ENCODE measurements at places on chromosomes 1 and 21.

DNA sequence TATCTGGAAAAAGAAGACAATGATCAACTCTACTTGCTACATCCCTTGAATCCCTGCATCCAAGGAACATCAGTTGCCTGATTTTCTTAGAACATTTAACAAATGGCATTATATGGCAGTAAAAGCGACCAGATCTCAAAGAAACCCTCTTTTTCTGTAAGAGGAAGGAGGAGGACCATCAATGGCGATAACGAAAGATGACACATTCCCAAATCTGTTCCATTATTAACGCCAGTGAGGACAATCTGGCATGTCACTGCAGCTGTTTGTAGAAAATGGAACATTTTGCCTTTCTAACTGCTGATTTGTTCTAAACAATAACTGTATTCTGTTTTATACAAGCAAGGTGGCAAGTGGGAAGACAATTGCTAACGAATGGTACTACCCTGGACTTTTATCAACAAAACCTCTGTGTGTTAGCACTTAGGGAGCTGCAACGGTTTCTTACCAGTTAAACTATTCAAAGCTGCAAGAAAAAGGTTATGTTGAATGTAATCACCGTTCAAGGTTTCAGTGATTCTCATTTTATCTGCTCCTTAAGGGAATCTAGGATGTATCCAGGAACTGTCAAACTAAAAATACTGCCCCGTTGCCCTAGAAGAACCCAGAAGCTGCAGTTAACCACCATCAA lies 251.9 kb downstream of the SDCCAG8 start:
- DNase-seq, result no peak

DNA sequence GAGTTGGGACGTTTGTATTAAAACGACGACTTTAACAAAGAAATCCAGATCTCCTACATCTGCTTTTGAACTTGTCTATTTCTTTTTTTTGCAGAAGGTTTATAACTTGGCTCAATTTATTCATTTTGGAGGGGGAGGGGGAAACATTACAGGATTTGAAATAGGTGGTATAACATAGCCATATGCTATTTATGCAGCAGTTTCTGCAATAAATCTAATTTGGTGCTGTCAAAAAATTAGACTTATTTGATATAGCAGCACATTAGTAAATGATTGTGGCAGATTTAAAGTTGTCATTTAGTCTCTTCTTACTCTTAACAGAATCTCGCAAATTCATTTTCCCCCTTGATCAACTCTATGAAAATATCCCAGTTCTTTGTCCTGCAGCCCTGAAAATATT lies 138.2 kb downstream of the SDCCAG8 start:
- no peak for DNase-seq

GRCh38 chr1:6033986-6034749 lies 11.5 kb upstream of the KCNAB2 start:
- DNase-seq, result peak; percentile 47

- DNase-seq, result no peak
Observed at GRCh38 chr1:11841245-11842153, 6.1 kb downstream of the NPPA start.

DNA sequence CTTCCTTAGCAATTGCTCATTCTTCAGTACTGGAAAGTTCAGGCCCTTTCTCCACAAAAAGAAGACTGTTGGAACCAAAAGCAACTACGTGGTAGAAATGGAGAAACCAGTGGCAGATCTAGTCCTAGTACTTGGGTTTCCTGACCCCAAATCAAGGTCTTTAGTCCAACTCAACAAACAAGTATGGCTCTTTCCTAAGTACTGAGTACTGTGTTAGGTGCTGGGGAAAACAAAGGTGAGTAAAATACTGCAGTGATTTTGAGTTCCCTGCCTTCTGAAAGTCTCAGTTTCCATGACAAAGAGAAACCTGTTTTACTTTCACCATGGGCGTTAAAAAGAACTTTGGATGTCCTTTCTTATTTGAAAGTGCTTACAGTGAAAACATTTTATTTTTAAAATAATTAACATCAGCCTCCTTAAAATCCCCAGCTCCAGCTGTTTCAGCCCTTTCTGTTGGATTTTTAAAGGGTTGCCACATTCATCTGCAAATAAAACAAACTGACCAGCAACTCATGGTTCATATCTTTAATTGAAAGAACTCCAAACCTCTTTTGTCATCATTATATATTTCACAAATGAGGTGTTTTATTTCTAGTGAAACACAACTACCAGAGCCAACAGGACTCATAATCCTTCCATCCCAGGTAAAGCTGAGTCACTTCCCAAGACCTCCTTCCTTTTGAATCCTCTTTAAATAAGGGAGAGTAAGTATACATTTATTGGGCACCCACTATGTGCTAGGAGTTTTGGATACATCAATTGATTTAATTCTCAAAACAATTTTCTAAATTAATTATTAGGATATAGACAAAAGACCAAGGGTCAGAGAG lies 35.4 kb downstream of the PLPP3 start:
- no peak for DNase-seq

GRCh38 chr1:170630977-170631376 lies 33.0 kb upstream of the PRRX1 start:
- no peak for DNase-seq

DNA sequence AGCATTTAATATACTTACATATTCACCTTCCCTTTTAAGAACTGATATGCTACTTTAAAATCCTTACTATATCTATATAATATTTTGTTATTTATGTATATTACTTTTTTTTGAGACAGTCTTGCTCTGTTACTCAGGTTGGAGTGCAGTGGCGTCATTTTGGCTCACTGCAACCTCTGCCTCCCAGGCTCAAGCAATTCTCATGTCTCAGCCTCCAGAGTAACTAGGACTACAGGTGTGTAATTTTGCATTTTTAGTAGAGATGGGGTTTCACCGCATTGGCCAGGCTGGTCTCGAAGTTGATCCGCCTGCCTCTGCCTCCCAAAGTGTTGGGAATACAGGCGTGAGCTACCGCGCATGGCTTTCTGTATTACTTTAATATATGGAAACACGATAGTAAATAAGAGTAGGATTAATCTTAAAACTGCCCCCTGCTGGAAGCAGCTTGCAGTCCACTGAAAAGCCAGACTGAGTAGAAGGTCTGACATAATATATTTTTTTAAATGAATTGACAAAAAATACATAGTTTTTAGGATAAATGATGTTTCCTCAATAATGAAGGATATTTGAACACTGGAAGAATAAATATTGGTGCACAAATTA lies 24.4 kb downstream of the RCAN3 start:
- peak; percentile 50 for DNase-seq

- no peak for DNase-seq
Observed at GRCh38 chr1:1439546-1440261, 4.2 kb downstream of the VWA1 start.

GRCh38 chr1:44842486-44842861 lies 579 bp downstream of the PTCH2 start:
- no peak for DNase-seq

DNA sequence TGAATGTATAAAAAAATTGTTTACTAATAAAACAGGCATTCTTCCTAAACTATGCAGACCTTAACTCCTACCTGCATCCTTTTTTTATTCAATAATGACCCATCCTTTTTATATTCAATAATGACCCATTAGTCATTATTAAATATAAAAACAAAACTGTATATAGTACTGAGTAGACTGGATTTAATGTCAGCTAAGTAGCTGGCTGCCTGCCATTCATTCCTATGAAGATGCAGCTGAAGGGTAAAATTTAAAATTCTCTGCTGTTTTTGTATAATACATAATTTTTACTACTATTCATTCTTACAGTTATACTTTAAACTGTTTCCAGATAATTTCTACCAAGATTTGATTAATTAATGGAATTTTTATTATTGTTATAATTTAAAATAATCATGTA lies 79.3 kb downstream of the DENND1B start:
- no peak for DNase-seq

GRCh38 chr1:226112626-226113025 lies 50.1 kb downstream of the H3-3A start:
- DNase-seq, result no peak

- DNase-seq, result no peak
Observed at GRCh38 chr1:78607334-78607927, 12.8 kb upstream of the IFI44L start.

DNA sequence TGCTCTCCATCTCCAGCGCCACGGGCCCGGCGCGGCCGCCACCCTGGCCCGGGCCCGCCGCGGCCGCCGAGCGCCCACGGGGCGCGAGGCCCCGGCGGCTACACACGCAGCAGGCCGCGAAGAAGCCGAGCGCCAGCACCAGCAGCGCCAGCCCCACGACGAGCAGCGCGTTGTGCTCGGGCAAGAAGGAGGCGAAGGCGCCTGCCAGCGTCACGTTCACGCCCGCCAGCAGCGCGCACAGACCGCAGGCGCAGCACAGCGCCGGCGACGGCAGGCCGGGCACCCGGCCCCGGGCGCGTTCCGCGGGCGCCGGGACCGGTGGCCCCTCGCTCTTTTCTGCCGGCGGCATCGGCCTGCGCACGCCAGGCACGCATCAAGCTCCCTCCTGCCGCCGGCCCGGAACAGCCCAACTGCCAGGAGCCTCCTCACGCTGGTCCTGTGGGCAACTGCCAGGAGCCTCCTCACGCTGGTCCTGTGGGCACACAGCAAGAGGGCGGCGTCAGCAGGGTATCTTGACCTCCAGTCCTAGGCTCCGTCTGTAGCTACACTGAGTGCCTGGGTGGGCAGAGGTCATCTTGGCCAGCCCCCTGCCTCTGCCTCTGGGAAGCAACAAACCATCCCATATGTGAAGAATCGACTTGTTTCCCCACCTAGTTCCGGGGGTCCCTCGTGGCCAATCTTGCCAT lies 18.1 kb downstream of the KNCN start:
- peak; percentile 54 for DNase-seq

DNA sequence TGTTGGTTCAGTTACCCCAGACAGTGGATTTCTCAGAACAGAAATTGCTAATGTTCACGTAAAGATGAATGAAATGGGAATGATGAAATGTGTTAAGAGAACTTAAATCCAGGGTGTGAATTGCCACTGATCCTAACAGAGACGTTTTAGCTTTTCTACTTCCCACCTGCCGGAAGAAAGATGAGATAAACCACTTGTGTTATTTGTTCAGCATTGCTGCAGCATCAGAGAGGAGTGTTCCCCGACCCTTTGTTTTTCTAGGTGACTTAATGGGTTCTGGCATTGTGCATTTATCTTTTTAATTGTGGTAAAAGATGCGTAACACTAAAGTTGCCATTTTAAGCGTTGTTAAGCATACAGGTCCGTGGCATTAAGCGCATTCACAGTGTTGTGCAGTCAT lies 122.3 kb downstream of the GALNT2 start:
- no peak for DNase-seq

DNA sequence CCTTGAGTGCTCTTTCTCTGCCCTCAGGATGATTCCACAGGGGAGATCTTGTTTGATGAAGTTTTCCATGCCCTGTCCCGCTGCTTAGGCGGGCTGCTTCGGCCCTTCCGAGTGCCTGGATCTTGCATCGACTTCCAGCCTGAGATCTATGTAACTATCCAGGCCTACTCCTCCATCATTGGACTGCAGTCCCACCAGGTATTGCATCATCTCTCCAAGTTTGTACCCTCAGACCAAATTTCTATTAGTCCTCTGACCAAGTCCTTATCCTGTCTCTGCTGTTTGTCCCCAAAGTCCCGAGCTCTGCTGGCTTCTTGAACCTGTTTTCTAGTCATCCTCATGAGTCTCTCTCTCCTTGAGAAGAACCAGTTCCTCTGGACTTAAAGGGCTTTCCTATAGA lies 14.7 kb downstream of the SZT2 start:
- no peak for DNase-seq

DNA sequence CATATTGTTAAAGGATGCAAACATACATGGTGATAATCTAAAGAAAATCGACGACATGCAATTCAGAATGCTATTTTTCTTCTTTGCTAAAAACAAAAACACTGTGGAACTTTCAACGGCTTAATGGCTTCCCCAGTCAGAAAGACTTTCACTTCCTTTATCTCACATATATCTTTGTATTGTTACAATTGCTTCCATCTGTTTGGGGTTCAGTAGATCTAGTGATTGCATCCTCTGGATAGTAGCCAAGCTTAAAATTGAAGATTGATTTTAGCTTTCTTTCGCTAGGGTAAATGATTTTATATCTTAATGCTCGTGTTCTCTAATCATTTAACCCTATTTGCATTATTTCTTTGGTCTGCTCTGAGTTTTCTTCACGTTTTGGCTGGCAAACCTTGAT lies 31.8 kb upstream of the ADAMTS1 start:
- DNase-seq, result no peak

DNA sequence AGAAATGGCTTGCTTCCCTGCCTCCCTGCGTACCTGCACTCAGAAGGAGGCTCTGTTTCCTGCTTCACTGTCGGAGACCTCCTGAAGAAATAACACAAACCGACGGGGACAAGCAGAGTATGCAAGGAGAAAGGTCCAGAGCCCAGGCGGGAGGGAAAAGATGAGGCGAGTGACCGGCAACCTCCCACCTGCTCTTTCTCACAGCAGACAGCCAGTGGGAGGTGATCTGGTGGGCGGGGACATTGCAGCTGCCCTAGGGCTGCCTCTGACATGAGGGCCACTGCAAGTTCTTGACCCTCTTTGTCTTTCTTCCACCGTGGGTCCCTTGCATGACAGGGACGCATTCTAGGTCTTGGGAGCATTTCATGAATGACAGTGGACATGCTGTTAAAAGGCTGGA lies 368.2 kb downstream of the CAMTA1 start:
- no peak for DNase-seq

- DNase-seq, result no peak
Observed at GRCh38 chr1:174967845-174968705, 31.7 kb upstream of the CACYBP start.

DNA sequence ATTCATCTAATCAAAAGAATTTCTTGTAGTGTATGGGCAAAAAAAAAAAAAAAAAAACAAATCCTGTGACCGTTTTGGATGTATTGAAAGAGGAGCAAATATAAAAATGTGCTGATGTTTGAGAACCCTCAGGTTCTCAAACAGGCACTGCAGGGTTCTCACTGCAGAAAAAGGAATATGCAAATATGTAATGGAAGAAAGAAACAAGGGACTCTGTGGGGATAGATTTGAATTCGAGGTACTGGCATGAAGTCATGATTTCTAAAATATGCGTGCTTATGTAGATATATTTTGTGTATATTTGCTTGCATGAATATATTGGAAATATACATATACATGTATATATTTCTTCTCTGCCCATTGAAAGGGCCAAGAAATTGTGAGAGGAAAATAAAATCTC lies 365.0 kb upstream of the RUNX1 start:
- no peak for DNase-seq

DNA sequence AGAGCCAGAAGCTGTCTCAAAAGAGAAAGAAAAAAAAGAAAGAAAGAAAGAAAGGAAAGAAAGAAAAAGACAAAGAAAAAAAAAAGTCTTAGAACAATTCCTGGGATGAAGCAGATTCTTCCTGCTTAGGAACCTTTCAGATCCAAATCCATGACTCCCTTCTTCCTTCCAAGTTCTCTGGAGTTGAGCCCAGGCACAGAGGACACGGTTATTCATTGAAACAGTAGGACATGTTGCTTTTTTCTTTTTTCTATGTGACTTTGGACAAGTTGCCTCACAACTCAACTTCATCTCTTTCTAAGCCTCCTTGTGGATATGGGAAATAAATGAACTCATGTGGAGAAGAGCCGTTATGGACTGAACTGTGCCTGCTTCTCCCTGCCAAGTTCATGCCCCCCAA lies 14.7 kb upstream of the TNFRSF8 start:
- DNase-seq, result no peak

GRCh38 chr1:115832651-115833050 lies 8.3 kb downstream of the NHLH2 start:
- DNase-seq, result no peak
